Hepatic stellate cell (primary cell): ENCODE measurements at places on chromosomes 6 and 20.

GRCh38 chr6:74597840-74598239 is 608.0 kb downstream of the COL12A1 start:
- DNase-seq, result no peak

DNA sequence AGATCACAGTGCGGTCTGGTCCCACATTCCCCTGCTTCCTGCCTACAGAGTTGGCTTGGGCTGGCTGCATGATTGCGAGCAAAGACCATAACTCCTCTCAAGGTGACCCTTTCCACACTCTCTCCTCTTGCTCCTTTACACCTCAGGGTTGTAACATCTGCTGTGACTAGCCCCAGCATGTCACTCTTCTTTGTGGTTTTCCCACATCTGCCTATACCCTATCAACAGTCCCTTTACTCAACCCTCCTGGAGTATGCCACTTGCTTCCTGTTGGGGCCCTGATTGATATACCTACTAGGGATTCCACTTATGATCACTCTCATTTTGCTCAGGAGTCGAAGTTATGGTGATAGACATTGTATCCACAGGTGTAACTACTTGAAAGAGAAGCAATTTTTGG is 58.9 kb upstream of the SGK1 start:
- no peak for DNase-seq

- no peak for DNase-seq
These were observed 92.8 kb downstream of the ARID1B start for GRCh38 chr6:156869980-156870398.

DNA sequence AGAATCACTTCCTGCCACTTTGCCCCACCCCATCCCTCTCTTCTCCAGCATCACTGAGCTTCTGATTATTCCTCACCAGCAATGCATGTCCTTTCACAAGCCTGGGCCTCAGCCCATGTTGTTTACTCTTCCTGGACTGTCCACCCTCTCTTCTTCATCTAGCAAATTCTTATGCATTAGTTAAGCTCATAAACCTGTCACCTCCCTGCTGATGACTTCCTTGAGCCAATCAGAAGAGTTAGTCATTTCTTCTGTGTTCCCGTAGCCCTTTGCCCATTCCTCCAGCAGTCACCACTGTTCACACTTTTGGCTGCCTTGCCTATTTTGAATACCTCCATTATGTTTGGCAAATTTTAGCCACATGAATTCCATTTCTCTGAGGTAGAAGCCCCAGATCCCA is 4.1 kb upstream of the CRYBG1 start:
- no peak for DNase-seq

DNA sequence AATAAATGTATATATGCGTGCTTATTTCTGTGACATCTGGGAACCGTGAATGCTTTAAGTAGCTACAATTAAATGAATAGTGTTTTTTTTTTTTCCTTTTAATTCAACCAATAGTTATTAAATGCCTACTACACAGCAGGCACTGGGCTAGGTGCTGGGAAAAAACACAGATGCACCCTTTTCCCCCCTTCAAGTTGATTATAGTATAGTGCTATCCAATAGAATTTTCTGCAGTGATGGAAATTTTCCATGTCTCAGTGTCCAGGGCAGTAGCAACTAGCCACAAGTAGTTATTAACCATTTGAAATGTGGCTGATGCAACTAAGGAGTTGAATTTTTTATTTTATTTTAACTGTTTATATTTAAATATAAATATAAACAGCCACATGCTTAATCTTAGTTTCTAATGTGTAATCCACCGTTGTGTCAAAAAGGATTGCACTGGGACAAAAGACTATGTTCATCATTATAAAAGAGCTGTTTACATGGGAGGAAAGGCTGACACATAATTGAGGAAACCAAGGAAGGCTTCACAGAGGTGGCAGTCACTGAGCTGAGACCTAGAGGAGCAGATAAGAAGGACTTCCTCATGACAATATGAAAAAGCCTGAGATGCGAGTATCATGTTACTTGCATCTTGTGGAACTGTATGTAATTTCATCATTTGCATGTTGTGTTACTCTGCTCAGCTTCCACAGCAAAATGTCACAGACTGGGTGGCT is 261.2 kb upstream of the PLCB4 start:
- no peak for DNase-seq

GRCh38 chr6:108268845-108269244 is 8.0 kb upstream of the SNX3 start:
- peak; percentile 24 for DNase-seq

GRCh38 chr6:156651486-156651885 is 125.7 kb upstream of the ARID1B start:
- DNase-seq, result no peak

GRCh38 chr20:9214685-9215084 is 145.8 kb downstream of the PLCB4 start:
- DNase-seq, result no peak

GRCh38 chr6:142489722-142490610 is 188.2 kb downstream of the ADGRG6 start:
- DNase-seq, result no peak

GRCh38 chr20:10362674-10363073 is 71.3 kb downstream of the MKKS start:
- DNase-seq, result no peak

DNA sequence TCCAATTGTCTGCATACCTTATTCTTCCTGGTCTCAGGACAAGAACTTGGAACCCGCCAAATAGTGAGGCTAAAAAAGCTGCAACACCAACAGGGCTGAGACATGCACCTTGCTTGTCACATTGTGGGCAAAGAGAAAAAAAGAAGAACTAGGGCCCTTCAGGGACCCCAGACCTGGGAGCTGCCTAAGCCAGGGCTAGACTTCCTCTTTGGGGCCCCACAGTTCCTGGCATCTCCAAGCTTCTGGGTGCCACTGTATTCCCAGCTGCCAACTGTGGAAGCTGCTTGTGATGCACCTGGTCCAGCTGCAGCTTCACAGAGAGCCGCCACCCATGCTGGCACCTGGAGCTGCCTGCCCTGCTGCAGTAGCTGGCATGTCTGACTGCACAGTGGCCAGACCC is 370.6 kb downstream of the CD83 start:
- no peak for DNase-seq

DNA sequence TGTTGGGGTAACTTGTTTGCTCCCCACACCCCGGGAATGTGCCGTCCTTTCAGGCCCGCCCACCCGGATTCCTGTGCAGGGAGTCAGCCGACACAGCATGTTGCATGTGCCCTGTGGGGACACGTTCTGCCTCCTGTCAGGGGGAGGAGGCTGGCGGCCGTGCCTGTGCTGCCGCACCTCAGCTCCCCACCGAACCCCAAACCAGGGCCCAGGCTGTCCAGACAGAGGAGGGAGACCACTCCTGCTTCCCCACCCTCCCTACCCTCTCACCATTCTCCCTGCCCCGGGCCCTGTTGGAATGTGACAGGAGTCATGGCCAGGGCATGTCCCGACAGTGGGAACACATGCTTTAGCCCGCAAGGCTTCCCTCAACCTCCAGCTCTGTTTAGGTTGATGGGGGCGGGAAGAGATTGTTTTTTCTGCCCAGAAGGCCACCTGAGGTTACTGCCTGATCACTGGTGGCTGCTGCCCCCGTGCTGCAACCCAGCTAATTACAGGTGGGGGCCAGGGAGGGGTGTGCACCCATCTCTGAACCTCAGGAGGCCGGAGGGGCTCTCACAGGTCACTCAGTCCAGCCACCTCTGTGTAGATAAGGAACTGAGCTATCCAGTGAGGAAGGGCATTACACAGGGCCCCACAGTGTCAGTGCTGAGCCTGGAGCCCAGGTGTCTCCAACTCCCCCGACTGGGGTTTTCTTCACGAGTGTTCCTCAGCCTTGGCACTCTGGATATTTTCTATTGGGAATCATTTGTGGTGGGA is 13.6 kb downstream of the LRRC73 start:
- DNase-seq, result peak; percentile 82

GRCh38 chr20:54716174-54716747 is 240.9 kb downstream of the DOK5 start:
- DNase-seq, result no peak

DNA sequence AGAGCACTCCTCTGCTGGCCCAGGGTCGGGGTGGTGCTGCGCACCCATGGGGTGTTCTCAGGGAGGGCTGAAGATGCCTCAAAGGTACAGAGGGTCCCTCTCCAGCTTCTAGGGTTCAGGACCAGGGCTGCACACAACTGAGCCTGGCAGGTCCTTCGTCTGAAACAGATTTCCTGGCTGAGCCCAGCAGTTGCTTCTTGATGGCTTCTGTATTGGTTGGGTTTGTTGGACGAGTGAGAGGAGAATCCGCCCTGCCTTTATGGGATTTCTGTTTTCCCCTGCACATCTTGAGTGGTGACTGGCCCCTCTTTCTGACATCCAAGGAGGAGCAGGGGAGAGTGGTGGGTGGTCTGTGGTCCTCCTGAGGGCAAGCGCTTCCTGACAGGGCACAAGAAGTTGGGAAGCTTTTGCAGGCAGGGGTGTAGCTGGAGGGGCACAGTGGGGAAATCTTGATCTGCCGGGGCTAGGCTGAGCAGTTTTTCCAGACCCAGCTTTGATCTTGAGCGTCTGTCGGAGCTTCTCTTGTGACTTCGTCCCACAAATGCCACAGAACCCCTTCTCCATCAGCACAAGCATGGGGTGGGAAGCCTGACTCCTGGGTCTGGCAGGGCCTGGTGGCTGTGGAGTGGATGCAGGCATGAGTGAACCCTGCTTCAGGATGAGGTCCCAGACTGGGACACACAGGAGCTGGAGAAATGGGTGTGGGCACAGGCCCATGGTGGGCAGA is 116.5 kb downstream of the SYNDIG1 start:
- no peak for DNase-seq

DNA sequence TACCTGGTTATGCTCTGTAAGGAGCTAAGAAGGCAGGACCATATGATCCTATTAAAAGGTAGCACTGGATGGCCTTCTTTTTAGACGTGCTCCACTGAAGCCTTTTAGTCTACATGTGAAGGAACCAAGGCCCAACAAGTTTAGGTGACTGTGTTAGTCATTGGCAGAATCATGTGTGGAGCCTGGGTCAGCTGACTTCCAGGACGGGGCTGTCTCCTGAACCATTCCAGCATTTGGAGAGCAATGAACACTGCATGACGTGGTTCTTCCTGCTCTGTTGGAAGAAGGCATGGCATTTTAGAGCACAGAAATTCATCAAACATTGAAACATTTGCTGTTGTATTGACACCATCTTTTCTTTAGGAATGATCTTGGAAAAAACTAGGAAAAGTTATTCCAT is 87.8 kb upstream of the TIAM2 start:
- DNase-seq, result peak; percentile 17

DNA sequence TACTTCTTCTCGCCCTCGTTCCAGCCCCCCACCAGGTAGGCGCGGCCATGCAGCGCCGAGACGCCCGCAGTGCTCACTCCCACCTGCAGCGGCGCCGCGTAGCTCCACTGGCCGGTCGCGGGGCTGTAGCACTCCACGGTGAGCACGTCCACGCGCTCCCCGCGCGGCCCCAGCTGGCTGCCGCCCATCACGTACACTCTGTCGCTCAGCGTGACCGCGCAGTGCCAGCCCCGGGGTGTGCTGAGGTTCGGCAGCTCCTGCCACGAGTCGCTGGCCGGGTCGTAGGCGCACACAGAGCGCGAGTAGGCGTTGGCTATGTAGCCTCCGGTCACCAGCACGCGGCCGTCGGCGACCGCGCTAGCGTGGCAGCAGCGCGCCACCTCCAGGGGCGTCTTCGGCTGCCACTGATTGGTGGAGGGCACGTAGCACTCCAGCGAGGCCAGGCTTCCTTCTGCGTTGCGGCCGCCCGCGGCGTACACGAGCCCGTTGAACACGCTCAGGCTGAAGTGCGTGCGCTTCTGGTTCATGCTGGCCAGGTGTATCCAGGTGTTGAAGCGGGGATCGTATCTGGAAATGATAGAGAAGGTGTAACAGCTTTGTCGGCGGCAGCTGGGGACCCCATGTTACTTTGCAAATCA is 13.7 kb downstream of the KLHL31 start:
- DNase-seq, result peak; percentile 57
